ENCODE measurements at places on chromosomes 7 and 10.

DNA sequence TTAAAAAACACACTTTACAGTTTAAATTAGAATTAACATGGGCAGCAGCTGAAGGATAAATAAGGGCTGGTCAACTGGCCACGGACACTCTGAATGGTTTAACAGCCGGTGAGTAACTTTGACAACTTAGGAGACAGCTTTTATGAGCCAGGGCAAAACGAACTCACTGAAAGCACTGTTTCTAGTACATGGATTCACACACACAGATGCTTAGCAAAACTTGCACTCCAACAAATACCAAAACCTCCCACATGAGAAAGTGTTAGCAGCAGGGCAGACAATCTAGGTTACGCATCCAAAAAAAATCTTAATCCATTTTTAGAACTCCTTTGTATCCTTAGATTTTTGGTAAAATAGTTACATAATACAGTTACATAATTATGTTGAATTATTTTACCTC is 486.4 kb downstream of the PHTF2 start:
- no peak overlapping the region for H3K4me3 ChIP-seq
- no peaks in the 10 kb centered on the region for H3K27me3 ChIP-seq
- peaks cover 17% of the 10 kb centered on the region for H3K36me3 ChIP-seq
- DNase-seq = no peak
- H3K27ac ChIP-seq = no peak overlapping the region

DNA sequence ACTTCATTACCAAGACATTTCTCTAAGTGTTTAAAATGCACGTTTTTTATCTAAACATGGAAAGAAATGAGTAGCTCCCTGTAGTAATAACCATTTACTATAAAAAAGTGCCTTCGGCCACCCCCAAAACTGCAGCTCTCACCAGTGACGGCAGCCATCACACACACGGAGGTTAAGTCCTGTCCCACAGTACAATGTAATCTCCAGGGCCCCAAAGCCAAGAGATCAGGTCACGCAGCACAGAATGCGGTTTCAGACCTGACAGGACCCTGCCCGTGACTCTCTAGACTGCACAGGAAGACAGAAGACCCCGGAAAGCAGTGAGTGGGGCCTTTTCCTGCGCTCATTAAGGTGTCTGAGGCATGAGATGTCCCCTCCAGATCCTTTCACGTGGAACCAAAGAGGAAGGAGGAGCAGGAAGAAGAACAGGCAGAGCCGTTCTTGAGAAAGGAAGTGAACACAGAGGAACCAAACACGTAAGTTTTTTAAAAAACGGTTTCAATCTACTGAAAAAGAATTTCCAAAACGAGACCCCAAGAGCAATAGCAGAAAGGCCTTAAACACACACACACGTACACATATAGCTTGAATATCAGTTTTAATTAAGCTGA is 125.7 kb downstream of the ZMYND11 start:
- H3K4me1 ChIP-seq = peaks cover 7% of the 10 kb centered on the region
- H3K4me3 ChIP-seq = no peak overlapping the region
- H3K27me3 ChIP-seq = no peaks in the 10 kb centered on the region
- DNase-seq = no peak
- peaks cover 5% of the 10 kb centered on the region for H3K36me3 ChIP-seq

GRCh38 chr10:1346201-1346600 is 290.0 kb downstream of the WDR37 start:
- H3K4me1 ChIP-seq = no peaks in the 10 kb centered on the region
- peaks cover 5% of the 10 kb centered on the region for H3K27me3 ChIP-seq
- H3K36me3 ChIP-seq = no peaks in the 10 kb centered on the region
- no peak for DNase-seq
- H3K27ac ChIP-seq = no peak overlapping the region

DNA sequence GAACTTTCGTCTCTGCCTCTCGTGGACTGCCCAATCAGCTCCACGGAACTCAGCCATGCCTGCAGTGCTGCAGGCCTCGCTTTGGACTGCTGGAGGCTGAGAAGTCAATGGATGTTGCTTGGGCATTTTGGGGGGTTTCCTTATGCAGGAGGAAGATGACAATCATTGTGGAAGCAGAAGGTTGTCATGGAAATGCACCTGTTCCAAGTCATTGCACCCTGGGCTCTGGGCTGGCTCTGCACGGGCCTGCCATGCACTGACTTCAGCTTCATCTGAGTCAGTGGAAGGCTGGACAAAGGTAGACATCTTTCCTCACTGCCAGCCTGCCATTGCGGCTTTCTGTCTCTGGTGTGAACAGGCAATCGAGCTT is 217.3 kb downstream of the RPS24 start:
- no peak overlapping the region for H3K4me3 ChIP-seq
- peak overlapping the region; percentile 3 for H3K27ac ChIP-seq
- DNase-seq = no peak
- peaks cover 5% of the 10 kb centered on the region for H3K36me3 ChIP-seq
- H3K4me1 ChIP-seq = peaks cover 61% of the 10 kb centered on the region
- H3K27me3 ChIP-seq = no peaks in the 10 kb centered on the region

DNA sequence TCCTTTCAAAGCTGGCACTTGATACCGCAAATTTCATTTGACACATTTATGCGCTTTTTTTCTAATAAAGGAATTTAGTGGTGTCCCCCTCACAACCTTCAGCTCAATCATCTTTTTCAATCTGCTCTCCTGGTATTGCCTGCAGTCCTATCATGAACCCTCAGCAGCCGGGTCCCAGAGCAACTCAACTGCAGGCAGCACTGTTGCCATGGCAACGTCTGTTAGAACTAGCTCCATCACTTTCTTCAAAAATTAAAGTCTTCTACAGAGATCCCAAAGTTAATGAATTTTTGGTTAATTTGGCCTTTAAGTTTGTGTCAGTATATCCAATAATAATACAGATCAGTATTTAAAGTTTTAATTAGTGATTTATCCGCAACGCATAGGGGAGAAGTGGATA is 136.1 kb upstream of the TARP start:
- no peaks in the 10 kb centered on the region for H3K27me3 ChIP-seq
- DNase-seq = no peak
- H3K27ac ChIP-seq = no peak overlapping the region
- no peak overlapping the region for H3K4me3 ChIP-seq
- no peaks in the 10 kb centered on the region for H3K4me1 ChIP-seq
- no peaks in the 10 kb centered on the region for H3K36me3 ChIP-seq

DNA sequence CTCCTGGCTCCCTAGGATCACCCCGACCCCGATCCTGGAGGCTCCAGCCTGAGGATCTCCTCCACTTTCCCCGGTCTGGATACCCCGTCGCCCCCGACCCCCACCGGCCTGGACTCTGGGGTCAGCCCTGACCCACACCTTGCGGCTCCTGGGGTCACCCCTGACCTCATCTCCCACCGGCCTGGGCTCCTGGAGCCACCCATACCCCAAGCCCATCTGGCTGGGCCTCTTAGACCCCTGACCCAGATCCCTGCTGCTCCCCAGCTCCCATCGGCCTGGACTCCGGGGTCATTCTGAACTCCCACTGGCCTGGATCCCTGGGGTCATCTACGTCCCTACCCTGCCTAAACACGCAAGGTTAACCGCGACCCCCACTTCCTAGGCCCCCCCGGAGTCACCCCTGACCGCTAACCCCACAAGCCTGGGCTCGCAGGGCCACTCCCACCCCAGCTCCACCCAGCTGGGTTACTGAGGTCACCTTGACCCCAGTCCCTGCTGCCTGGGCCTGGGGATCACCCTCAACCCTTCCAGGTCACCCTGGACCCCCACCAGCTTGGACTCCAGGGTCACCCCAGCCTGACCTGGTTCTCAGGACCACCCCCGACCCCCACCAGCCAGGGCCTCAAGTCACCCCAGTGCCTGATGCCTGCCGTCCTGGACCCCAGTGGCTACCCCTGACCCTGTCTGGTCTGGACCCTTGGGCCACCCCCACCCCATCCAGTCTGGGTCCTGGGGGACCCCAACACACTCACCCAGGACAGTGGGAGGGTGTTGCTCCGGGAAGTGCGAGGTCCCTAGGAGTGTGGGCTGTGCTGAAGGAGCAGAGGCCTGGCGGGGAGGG is 1.2 kb downstream of the FOXK1 start:
- peak overlapping the region; percentile 96 for H3K4me3 ChIP-seq
- H3K36me3 ChIP-seq = peaks cover 5% of the 10 kb centered on the region
- peak overlapping the region; percentile 99 for H3K27ac ChIP-seq
- no peak for DNase-seq

DNA sequence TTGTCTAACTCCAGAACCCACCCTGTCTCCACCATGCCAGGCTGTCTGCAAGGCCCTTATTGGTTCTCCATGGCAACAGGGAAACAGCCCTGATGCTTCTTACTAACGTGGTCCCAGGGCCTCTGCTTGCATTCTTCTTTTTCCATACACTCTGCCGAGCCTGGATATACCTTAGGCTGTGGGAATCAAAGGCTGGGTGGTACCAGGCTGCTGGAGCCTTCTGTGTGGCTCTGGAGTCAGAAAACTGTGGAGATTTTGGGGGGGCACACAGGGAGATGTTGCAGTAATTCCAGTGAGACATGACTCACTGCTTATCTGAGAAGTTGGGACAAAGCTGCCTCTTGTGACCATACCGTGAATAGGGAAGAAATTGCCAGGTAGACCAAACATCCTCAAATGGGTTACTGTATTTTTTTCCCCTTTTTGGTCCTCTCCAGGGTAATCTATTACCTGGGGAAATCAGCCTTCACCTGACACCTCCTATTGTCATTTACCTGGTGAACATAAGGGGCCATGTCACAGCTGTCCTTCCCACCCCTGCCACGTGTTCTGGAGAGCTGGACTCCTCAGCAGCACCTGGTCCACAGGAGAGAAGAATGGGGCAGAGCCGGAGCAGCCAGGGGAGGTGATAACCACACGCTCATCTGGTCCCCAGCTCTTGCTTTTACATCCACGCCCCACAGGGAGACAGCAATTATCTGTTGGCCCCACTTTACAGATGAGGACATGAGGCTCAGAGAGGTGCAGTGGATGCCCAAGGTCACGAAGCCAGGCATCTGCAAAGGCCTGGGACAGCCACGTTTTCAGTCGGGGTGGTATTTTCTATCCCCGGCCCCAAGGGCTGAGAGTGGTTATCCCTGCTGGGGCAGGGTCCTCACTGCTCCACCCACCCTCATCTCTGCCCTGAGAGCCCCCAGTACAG is 4.6 kb downstream of the CHST3 start:
- peaks cover 9% of the 10 kb centered on the region for H3K27me3 ChIP-seq
- peak overlapping the region; percentile 98 for H3K4me3 ChIP-seq
- peaks cover 81% of the 10 kb centered on the region for H3K4me1 ChIP-seq
- DNase-seq = peak; percentile 40
- peak overlapping the region; percentile 98 for H3K27ac ChIP-seq
- H3K36me3 ChIP-seq = peaks cover 35% of the 10 kb centered on the region

DNA sequence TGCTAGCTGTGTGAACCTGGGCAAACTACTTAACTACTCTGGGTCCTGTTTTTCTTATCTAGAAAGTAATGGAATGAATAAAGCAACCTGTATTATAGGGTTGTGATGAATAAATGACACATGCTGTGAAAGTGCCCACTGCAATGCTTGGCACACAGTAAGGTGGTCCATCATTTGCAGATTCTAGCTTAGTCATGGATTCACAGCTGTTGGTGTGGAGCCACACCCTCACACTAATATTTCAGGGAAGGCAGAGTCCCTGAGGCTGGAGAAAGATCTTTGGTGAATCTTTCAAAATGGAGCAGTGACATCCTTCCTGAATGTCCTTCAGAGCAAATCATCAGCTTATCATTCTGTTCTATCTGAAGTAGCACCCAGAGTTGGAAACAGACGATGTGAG is 60.6 kb downstream of the A1CF start:
- H3K27ac ChIP-seq = no peak overlapping the region
- no peaks in the 10 kb centered on the region for H3K36me3 ChIP-seq
- no peak for DNase-seq
- H3K4me3 ChIP-seq = no peak overlapping the region

GRCh38 chr10:120768227-120768626 is 82.9 kb upstream of the WDR11 start:
- H3K27ac ChIP-seq = no peak overlapping the region
- DNase-seq = no peak
- H3K4me3 ChIP-seq = no peak overlapping the region
- no peaks in the 10 kb centered on the region for H3K36me3 ChIP-seq

GRCh38 chr7:36951257-36951697 is 227.0 kb upstream of the AOAH start:
- no peak overlapping the region for H3K4me3 ChIP-seq
- no peak overlapping the region for H3K27ac ChIP-seq
- no peaks in the 10 kb centered on the region for H3K27me3 ChIP-seq
- H3K36me3 ChIP-seq = no peaks in the 10 kb centered on the region
- no peaks in the 10 kb centered on the region for H3K4me1 ChIP-seq

Measured in HFFc6 (cell line).